ENCODE measurements at places on chromosomes 3 and 15.

DNA sequence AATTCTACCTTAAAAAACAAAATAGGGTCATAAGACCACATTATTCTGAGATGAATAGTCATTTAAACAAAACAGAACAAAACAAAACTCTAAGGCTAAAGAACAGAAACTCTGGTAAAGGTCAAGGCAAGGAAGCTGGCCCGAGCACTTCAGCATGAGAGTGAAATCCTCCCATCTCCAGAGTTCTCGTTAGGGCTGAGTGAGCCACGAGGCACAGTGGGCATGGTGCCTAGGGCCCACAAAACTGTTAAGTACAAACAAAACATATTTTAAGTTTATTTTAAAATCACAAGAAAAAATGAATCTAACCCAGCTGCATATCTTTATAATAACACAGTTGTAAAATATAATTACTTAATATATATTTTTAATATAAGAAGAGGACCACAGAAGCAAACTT lies 417.8 kb upstream of the GBE1 start:
- no peak for DNase-seq

GRCh38 chr15:68309024-68309423 lies 31.5 kb downstream of the FEM1B start:
- no peak for DNase-seq

- no peak for DNase-seq
Observed at GRCh38 chr3:82128271-82128670, 366.8 kb upstream of the GBE1 start.

DNA sequence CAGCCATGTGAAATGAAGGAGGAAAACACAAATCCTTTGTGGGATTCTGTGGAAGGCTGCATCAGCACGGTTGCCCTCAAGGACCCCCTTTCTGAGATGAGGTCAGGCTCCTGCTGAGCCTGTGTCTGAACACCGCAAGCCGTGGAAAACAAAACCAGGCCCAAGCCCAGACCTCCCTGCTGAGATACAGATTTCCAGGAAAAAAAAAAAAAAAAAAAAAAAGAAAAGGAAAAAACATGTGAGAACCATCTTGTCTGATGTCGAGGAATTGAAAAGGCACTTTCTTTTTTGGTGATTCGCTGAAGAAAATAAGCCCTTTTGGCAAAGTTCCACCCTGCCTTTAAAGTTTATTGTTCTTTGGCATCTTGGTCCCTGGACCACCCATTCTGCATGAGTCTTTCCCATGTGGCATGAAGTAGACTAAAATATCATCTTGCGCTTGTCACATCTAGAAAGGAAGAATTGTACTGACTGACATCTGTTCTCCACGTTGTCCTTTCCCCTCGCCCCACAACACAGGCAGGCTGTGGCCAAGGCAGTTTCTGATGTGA lies 117.6 kb downstream of the CHST2 start:
- no peak for DNase-seq

Data from transverse colon (tissue), 4 donors.